Stimulated activated CD8-positive, alpha-beta memory T cell treated with anti-CD3 and anti-CD28 coated beads, Interleukin-7, amount 100 ng/mL, for 24 hours (primary cell): ENCODE measurements at places on chromosomes 5 and 9.

- no peak for DNase-seq
Observed at GRCh38 chr5:75885849-75886596, 168.8 kb upstream of the POC5 start.

GRCh38 chr9:110103257-110103656, 104.7 kb downstream of the C9orf152 start:
- DNase-seq = no peak

DNA sequence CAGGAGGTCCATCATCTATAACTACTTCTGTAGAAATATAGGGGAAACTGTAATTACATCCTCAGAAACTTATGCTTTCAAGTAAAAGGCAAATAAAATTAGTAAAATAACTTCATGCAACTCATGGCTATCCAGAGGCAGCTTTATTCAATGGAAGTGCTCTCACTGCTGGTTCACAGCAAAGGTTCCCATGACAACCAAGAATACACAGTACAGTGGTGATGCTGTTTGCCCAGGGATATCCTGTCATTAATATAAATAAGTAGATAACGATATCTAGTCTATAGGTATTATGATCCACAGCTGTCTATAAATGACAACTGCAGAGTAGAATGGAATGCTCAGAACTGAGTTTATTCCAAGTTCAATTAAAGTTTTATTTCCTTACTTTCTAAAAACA, 390.3 kb downstream of the PDE4D start:
- no peak for DNase-seq

- no peak for DNase-seq
Observed at GRCh38 chr5:131109540-131110255, 55.4 kb downstream of the HINT1 start.

- DNase-seq = no peak
Observed at GRCh38 chr5:168109441-168109840, 182.0 kb upstream of the WWC1 start.

- DNase-seq = no peak
Observed at GRCh38 chr5:444226-444625, 1.2 kb downstream of the EXOC3 start.

GRCh38 chr5:102271759-102272158, 24.3 kb downstream of the SLCO4C1 start:
- no peak for DNase-seq

DNA sequence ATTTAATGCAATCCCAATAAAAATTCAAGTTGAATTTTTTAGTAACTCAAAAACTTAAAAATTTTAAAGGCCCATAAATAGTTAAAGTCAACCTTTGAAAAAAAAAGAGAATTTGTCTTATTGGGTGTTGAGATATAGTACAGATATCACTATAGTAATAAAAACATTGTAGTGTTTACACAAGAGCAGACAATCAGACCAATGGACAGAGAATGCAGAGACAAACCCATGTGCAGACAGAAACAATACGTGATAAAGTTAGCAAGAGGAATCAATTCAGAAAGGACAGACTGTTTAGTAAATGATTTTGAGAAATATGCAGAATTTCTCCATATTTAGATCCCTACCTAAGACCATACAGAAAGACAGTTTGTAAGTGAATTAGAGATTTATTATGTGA, 33.9 kb downstream of the GOLGA1 start:
- DNase-seq = no peak

- no peak for DNase-seq
Observed at GRCh38 chr9:123399803-123400378, 43.9 kb downstream of the CRB2 start.

DNA sequence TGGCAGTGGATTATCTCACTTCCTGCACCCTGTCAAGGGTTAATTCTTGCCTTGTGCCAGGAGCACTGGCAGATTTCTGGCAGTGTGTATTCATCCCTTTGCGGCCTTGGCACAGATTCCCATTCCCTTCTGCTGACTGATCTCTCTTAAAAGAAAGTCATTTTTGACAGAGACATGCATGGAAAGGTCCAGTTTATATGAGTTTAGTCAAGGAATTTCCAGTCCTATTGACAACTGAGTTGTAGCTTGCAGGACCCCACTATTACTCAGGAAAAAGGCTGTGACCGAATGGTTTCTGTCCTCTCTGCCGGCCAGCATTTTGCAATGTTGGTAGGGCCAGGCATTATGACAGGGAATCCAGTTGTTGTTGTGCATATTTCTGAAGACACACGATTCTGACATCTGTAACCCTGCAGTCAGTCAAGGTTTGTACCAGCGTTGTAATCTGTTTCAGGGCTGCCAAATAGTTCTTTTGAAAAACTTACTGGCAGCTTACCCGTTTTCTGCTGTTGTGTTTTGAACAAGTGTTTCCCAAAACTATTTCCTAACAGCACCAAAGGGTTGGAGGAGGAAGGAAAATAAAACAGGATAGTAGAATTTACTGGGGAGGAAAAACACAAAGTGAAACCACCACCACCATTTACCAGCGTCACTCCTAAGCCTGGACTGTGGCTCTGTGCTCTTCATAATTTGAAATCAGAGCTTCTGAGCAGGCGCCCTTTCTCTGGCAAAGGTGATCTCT, 243.4 kb upstream of the KLF4 start:
- no peak for DNase-seq
